ACHN (cell line): ENCODE measurements at places on chromosomes 5 and 9.

GRCh38 chr9:130535818-130536521, 43.4 kb upstream of the FUBP3 start:
- DNase-seq: no peak

GRCh38 chr9:20854444-20854843, 170.4 kb downstream of the FOCAD start:
- DNase-seq: no peak

DNA sequence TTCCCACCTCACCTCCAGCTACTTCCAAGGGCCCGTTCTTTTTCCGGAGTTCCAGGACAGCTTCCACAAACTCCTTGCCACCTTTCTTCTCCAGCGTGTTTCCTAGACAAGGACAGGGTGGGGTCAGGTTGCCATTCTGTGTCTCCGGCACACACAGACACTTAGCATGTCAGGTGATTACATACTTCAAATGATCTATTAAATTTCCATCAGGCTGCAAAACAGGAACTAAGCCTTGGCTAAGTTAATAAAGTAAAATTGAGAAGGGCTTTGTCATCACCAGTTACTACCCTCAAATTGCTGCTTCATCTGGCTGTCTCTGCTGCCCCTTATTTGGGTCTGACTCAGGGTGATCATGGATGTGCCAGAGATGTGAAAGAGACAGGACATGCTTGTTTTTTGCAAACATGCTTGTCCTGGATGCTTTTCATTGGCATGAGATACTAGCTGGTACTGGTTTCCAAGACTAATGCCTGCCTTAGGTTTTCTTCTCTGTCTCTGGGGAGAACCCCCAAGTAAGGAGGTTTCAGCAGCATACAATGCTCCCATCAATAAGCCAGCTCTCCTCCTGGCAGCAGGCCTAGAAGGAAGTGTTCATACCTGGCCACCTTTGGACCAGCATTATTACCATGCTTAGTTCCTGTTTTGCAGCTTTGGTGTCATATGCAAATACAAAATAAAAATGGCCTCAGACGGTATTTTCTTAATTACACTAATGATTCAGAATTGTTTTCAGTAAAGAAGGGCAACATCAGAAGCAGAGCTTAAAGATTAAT, 52.9 kb downstream of the MACROH2A1 start:
- DNase-seq: no peak

- no peak for DNase-seq
Measured at GRCh38 chr5:137300411-137301240, 198.5 kb downstream of the SPOCK1 start.

DNA sequence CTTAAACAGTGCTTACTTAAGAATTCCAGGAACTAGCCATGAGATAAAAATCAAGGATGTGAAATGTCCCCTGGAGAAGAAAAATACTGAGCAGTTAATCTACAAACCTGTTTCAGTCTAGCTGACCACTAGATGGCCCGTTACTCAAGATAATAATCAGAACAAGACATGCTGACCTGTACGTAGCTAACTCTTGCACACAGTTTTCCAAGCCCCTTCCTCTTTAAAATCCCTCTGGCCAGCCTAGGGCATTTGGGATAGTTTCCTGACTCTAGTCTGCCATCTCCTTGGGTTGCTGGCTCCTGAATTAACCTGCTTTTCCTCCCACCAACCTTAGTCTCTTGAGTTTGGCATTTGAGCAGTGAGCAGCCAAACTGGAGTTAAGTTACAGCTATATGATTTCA, 59.2 kb upstream of the TRAF1 start:
- DNase-seq: peak; percentile 58

DNA sequence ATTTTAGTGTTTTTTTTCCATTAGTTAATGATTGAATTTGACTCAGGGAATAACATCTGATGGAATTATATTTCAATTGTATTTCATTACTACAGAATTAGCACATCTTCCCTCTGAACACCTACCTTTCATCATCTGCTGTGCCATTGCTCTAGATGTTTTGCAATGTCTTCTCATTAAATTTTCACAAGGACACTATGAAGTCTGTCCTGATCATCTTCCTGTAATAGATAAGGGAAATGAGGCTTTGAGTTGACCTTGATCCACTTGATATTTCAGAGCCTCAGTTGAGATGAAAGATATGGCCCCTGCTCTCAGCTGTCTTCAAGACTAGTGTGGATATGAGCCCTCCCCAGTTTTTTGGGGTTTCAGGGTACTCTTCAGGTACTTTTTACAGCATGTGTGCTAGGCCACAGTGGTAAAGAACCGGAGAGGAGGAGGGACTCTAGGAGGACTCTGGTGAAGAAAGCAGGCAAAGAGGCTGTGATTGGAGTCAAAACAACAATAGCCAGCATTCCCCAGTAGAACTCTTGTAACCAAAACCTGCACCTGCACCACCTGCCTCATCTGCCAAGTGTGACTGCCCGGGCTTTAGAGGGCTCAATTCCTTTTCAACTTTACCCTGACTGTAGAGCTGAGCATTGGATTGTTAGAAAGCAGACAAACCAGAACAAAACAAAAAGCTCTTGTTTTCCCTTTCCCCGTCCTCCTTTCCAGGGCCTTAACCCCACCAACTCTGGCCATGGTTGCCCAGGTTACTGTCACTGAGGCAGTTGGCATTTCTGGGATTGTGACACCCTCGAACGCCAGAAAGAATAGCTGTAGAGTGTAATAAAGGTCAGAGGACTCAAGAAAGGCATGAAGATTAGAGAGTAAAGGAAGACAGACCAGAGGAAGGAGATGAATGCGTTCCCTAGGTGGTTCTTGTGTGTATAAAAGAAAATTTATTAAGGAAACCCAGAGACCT, 56.3 kb downstream of the ERAP1 start:
- no peak for DNase-seq

- DNase-seq: no peak
Measured at GRCh38 chr5:167489202-167489601, 802.2 kb upstream of the WWC1 start.

GRCh38 chr5:165457859-165458481, 1952.6 kb downstream of the MAT2B start:
- peak; percentile 33 for DNase-seq

GRCh38 chr5:171667341-171668096, 118.1 kb upstream of the SMIM23 start:
- no peak for DNase-seq

DNA sequence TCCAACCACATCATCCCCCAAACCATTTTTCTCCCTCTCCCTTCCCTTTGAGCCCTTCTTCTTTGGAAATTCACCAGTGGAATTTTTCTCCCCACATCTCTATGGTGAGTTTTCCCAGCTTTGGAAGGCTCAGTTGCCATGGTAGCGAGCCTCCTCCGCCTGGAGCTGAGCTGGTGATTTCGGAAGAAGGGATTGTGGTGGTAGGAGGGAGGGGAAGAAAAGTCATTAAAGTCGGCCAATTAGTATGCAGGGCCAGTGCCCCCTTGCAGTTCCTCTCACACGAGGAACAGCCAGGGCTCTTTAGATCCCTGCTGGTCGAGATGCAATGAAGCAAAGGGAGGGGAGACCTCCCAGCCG, 322.0 kb downstream of the NTRK2 start:
- DNase-seq: no peak

DNA sequence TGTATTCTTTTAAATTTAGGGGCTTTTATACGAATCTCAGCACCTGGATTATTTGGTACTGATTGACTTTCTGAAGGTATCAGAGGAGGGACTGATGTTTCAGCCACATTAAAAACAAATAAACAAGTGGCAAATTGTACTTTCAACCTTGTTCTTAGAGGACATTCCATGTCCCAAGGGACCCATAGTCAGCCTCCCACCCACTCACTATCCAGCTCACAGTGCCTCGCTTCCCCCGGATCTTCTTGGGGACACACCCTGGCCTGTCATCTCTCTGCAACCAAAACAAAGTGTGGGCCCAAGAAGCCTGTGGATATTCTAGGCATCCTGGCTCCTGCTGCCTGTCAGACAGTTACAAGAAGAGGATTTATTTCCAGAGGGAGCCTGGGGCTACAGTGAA, 8.8 kb upstream of the BOD1 start:
- no peak for DNase-seq

- DNase-seq: no peak
Measured at GRCh38 chr5:57486027-57486602, 3.5 kb upstream of the ACTBL2 start.

GRCh38 chr5:134608555-134608954, 24.1 kb downstream of the SAR1B start:
- no peak for DNase-seq

- DNase-seq: peak; percentile 72
Measured at GRCh38 chr9:83220730-83221129, 157.8 kb upstream of the RASEF start.

DNA sequence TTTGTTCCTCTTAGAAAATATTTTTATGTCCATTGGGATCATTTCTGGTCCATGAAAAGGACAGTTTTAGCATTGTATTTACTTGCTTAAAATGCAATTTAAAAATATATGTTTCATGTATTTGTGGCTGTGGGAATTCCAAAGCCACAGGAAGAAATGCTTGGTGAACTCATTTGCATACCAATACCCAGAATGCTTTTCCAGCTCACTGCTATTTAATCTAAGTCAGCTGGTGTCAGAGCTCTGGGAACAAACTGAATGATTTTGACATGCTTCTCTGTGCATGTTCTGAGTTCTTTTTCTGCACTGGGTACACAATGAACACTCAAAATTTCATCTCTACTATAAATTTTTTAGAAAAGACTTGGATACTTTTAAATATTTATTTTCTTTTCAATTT, 482.8 kb upstream of the ARRDC3 start:
- DNase-seq: no peak

DNA sequence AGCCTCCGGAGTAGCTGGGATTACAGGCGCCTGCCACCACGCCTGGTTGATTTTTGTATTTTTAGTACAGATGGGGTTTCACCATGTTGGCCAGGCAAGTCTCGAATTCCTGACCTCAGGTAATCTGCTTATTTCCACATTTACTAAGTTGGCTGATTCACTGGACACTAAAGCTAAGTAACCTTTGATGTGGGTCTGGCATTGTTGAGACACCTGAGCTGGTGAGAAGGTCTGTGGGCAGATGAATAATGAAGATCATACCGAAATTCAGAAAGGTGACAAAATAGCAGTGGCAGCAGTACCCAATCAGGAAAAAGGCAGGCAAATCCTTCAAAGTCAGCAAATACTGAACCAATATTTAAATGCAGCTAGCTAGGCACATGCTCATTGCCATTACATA, 210.6 kb upstream of the ZNF608 start:
- no peak for DNase-seq

GRCh38 chr5:116872986-116873385, 298.4 kb upstream of the SEMA6A start:
- DNase-seq: no peak

GRCh38 chr5:94932259-94932658, 313.8 kb downstream of the SLF1 start:
- DNase-seq: no peak

- no peak for DNase-seq
Measured at GRCh38 chr5:45410304-45410995, 285.7 kb downstream of the HCN1 start.

DNA sequence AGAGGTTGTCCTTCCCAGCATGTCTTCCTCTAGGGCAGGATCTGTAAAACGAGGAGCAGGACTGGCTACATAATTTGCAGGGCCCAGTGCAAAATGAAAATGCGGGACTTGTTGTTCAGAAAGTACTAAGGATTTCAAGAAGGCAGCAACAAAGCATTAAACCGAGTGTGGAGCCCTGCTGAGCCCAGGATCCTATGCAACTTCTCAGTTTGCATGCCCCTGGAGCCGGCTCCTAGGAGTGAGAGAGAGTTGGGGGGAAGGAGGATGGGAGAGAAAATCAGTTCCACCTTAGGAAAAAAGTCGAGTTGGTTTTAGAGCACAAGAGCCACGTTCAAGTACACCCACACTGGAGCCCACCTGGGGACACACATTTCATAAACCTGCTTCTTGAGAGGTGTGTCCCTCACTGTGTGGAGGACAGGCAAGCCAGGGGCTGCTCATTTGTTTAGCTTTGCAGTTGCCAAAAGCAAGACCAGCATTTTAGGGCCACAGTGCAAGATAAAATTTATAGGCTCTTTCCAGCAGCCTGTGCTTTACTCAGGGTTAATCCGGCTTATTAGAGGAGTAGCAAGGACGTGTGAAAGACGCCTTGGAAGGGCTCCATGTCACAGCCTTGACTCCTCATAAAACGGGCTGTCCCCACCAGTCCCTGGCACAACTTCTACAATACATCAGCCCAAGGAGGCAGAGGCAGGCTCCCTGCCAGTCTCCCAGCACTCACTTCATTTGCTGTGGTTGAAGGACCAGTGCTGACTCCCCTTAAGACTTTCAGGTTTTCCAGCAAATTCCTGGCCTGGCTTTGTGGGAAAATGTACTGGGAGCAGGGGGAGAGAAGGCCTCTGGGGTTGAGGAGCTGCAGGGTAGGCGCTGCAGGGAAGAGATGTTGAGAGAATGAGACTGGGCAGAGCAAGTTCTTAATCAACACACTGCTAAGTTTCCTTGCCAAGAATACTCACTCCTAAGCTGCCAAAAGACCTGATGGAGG, 159.7 kb upstream of the SEMA6A start:
- no peak for DNase-seq

GRCh38 chr5:116543501-116543900, 31.1 kb downstream of the SEMA6A start:
- DNase-seq: peak; percentile 23

GRCh38 chr5:115892021-115892420, 50.3 kb downstream of the AP3S1 start:
- DNase-seq: no peak

- no peak for DNase-seq
Measured at GRCh38 chr5:112143690-112144089, 275.4 kb downstream of the EPB41L4A start.

- DNase-seq: no peak
Measured at GRCh38 chr5:79547982-79548381, 34.0 kb upstream of the HOMER1 start.

GRCh38 chr9:76873056-76873792, 32.7 kb downstream of the PRUNE2 start:
- no peak for DNase-seq

GRCh38 chr5:69049151-69049550, 44.7 kb upstream of the SLC30A5 start:
- no peak for DNase-seq

GRCh38 chr5:126858441-126858840, 81.5 kb downstream of the LMNB1 start:
- no peak for DNase-seq

DNA sequence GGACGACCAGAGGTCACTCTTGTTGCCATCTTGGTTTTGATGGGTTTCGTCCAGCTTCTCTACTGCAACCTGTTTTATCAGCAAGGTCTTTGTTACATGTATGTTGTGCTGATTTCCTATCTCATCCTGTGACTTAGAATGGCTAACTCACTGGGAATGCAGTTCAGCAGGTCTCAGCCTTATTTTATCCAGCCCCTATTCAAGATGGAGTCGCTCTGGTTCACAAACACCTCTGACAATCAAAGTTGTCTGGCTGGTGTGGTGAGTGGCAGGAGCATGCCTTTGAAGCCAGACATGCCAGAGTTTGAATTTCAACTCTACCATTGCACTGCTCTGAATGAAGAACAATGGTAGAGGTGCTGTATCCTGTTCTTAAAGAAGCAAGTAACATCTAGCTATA, 253.8 kb downstream of the CHSY3 start:
- no peak for DNase-seq
